Activated T-helper 1 cell treated with anti-CD3 and anti-CD28 coated beads, Interleukin-2, amount 50 U/mL, for 16 hours (primary cell): ENCODE measurements at places on chromosomes 3 and 15.

DNA sequence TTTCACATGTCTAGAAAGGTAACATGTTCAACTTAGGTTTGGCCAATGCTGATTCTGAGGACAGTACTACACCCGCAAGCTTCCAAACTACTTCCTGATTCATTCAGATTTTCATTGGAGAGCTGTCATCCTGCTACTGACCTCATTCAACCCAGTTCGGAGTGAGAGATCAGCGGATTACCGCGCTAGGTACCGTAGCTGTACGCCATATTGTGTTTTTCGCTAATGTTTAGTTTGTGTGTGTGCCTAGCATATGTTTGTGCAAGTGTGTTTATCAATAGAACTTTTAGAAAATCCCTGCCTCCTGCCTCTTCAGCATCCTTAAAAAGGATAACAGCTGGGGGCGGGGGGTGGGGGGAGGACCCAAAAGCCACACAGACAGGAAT, 1.1 kb downstream of the ZBTB20 start:
- DNase-seq = peak; percentile 11

DNA sequence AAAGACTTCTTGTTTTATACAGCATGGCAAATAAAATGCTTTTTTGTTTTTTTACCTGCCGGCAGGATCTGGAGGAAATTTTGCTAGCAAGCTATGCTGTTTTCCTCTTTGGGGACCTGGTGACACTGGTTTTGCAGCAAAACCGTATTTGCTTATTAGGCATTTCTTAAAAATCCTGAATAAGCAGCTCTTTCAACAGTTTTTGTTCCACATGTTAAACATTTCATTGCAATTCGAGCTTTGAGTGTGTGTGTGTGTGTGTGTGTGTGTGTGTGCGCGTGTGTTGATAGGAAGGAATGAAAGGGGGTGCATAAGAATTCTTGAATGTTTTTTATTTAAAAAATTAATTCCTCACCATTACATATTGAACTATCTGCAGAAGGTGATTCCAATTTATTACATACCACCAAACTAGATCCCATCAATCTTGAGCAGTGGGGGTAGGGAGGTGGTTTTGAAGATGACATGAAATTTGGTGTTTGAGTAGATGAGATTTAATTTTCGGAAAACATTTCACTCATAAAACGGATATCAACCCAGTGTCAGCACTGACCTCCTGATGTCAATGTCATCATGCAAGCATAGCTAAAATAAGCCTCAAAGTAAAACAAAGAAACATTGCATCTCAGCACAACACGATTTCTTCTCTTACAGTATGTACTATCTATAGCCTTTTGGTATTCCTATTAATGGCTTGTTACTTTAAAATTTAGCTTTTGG, 17.3 kb downstream of the ZBTB38 start:
- no peak for DNase-seq

DNA sequence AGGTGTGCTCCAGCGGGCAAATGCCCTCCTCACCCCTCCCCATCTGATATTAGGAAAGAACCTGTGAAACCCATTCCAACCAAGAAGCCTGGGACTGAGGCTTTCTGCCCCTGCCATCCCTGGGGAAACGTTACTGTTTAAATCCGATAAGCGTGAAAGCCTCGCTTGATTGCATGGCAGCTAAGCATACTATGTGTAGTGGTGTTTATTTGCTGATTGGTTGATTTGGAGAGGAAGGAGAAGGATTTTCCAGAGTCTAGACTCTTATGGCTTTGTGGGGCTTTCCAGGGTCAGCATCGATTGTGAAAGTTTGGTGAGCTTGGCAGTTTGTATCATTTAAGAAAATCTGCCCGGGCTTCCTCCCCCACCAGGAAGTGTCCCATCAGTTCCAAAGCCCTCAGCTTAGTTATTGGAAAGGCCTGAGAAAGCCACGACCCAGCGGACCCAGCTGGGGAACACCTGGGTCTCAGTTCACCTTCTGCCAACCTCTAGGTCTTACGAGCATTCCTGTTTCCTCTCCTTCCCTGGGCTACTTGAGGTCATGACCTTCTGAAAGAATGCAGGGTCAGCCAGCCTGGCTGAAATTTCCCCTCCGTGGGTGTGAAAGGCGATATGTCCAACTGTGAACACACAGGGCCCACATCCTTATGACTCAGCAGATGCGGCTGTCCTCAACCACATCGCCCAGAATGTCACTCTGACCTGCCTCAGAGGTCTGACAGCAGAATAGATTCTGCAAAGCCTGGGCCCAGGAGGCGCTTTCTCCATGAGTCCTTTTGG, 62.8 kb upstream of the HERC1 start:
- DNase-seq = no peak

GRCh38 chr3:33833408-33834095, 35.1 kb downstream of the PDCD6IP start:
- DNase-seq = no peak

GRCh38 chr3:24323272-24323671, 171.4 kb downstream of the THRB start:
- no peak for DNase-seq

DNA sequence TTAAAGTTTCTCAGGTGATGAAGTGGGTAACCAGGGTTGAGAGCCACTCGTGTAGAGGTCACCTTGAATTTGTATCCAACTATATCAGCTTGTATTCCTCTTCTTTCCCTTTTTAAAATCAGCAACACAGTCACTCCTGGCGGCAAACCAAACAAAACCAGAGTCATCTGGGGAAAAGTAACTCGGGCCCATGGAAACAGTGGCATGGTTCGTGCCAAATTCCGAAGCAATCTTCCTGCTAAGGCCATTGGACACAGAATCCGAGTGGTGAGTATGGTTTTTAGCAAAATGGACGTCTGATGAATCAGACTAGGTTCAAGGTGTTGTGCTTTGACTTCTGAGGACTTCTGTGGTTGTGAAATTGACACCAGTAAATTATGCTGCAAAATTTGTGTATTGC, 3.9 kb downstream of the RPL35A start:
- no peak for DNase-seq

DNA sequence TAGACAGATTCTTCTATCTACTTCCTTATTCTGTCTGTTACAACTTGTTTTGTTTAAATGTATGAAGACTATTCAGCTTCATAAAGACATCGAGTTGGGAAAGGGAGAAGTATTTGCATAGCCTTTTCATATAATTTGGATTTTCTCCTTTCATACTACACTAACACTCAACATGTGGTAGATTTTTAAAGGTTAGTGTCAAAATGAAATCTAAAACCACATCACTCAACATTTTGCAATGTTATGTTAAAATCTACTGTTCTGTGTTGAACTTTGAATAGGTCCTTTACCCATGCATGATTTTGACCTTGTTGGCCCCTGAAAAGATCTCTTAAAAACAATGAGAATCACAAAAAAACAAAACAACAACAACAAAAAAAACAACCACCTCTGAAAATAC, 860.9 kb downstream of the ROBO1 start:
- DNase-seq = no peak

- no peak for DNase-seq
These were observed 406.0 kb downstream of the ZBTB20 start for GRCh38 chr3:114741066-114741465.

- DNase-seq = no peak
These were observed 92.3 kb upstream of the COL8A1 start for GRCh38 chr3:99545941-99546580.

GRCh38 chr3:131350506-131350905, 31.1 kb upstream of the NUDT16 start:
- DNase-seq = no peak

GRCh38 chr3:12405432-12406272, 78.6 kb upstream of the TSEN2 start:
- no peak for DNase-seq

DNA sequence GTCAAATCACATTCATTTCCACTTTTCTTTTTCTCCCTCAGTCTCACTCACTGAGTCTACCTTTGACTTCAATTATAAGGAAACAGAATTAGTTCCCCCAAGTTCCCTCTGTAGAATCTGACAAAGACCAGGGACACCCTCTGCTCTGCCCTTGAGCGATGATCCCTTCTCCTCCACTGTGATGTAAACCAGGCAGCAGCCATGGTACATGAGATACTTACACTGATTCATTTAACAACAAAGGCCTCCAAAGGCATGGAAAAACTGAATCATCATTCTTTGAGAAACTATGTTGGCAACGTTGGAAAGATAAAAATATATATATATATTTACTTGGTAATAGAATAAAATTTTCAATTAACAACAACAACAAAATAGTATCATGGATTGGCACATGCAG, 84.1 kb downstream of the P3H2 start:
- DNase-seq = no peak

DNA sequence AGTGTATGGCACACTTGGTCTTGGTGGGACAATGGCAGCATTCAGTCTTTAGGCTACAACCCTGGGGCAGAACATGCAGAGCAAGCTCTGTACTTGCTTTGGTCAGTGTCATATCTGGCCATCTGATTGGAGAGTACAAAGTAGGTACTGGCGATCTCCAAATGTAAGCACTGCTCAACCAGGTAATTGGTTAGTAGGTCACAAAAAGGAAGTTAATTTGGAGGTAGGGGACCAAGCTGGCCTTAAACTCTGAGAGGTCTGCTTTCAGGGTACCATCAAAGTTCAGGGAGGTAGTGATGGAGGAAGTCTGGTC, 3.3 kb upstream of the ABHD5 start:
- no peak for DNase-seq

GRCh38 chr3:119547227-119547626, 12.2 kb downstream of the CD80 start:
- DNase-seq = no peak

GRCh38 chr3:32238453-32239306, at the start of gene CMTM8:
CMTM8 (plus strand) TSS chr3:32238680; CDS start chr3:32238973, 293 bp downstream.
- DNase-seq = peak; percentile 55

DNA sequence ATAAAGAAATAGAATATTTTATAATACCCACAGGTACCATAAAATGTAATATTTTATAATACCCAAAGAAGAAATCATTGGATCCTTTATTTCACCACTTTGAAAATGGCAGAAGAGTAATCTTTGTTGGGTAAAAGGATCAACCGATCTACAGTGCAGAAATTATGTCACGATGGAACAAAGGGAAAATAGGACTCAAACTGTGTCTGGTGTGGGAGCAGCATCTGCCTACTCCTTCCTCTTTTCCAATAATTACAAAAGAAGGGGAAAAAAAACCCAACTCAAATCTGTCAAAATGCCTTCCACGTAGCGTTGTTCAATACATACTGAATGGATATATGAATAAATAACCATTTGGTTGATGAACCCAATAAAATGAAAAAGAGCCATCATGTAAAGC, 492.6 kb upstream of the TBL1XR1 start:
- DNase-seq = no peak
